Fibroblast of gingiva (primary cell): ENCODE measurements at places on chromosomes 13 and 19.

DNA sequence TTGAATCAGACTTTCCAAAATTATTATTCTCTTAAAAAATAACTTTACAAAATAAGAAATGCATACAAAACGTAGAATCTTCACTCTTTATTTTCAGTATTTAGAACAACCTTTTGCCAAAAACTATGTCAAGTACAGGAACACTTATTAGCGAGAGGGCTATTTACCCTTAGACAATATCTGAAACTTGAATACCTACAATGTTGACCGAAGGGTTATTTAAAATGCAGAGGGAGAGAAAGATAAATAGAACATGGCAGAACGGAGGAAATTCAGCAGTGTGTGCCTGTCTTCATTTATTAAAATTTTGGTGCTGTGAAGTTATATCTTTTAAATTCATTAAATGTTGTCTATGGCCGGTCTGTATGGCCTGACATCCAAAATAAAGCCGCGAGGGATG is 198.8 kb downstream of the EFNB2 start:
- no peak for DNase-seq

DNA sequence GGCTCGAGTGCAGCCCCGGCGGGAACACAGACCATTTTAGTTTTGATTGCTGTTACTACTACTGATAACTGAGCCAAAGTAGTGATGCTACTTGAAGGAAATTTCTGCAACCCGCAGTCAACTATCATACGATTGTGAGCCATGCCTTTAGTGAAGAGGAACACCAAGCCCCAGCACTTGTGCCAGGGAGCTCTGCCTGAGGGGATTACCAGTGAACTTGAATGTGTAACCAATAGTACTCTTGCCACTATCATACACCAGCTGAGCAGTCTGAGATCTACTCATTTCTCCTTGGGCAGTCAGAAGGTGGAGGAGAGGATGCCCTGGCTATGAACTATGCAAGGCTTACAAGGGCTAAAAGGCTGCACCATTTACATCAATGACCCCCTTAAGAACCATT is 49.0 kb upstream of the N4BP2L1 start:
- DNase-seq = no peak

GRCh38 chr19:40390084-40390742 is at the start of gene HIPK4:
TSS of gene HIPK4 (minus strand) at chr19:40390181. CDS start at chr19:40389902, 279 bp downstream.
- DNase-seq = no peak

- DNase-seq = no peak
These were observed 117.2 kb downstream of the IRS2 start for GRCh38 chr13:109669234-109669612.

- no peak for DNase-seq
These were observed 312.8 kb upstream of the PCDH20 start for GRCh38 chr13:61728471-61728870.
